ENCODE measurements at places on chromosomes 13 and 19.

DNA sequence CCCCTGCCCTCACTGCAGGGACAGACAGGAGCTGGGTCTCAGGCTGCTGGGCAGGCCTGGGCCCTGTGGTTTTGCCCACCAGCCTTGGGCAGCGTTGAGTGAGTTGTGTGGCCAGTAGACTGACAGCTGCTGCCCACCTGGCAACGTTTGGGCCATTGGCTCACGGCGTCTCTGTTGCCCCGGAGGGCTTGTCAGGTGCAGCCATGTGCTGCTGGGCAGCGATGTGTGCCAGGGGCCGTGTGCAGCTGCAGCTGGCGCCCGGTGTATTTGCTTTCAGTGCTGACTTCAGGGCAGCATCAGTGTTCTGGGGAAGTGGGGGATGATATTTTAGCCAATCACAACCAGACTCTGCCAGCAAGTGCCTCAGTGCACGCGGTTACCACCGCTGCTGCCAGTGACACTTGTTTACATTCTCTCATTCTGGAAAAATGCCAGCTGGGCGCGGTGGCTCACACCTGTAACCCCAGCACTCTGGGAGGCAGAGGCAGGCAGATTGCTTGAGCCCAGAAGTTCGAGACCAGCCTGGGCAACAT is 10.6 kb downstream of the FZR1 start:
- DNase-seq, result no peak

DNA sequence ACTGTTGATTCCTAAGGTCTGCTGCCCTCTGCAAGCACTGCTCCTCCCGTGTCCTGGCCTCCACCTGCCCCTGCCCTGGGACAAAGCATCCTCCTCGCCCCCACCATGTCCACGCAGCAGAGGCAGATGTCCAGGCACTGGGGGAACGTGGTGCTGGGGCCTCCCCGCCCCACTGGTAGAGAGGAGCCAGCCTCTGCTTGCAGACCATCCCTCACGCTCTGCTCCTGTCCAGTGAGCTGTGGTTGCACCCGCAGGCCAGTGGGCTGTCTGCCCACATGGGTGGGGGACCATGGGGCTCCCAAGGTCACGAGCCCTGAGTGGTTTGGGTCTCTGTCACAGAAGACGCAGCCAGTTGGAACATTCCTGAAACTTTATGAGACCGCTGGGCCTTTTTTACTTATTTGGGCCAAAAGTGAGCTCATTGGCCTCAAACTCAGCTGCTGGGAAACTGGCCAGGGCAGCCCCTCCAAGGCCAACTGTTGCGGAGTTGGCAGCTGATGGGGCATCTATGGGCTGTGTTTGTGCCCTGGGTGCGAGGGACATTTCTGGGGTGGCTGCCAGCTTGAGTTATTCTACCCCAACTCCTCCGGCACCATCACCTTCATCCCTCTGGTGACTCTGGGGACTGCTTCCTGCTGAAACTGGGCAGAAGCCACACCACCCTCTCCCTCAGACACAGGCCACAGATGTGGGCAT is 64.8 kb upstream of the F7 start:
- DNase-seq, result no peak

GRCh38 chr13:114111577-114111976 is 20.8 kb downstream of the RASA3 start:
- DNase-seq, result no peak

DNA sequence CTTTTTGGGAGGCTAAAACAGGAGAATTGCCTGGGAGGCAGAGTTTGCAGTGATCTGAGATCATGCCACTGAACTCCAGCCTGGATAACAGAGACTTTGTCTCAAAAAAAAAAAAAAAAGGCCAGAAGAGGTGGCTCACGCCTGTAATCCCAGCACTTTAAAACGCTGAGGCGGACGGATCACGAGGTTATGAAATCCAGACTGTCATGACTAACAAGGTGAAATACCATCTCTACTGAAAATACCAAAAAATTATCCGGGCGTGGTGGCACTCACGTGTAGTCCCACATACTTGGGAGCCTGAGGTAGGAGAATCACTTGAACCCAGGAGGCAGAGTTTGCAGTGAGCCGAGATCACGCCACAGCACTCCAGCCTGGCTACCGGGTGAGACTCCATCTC is 39.9 kb downstream of the ZNF611 start:
- DNase-seq, result no peak

GRCh38 chr13:109422161-109422560 is 364.2 kb downstream of the IRS2 start:
- DNase-seq, result no peak

DNA sequence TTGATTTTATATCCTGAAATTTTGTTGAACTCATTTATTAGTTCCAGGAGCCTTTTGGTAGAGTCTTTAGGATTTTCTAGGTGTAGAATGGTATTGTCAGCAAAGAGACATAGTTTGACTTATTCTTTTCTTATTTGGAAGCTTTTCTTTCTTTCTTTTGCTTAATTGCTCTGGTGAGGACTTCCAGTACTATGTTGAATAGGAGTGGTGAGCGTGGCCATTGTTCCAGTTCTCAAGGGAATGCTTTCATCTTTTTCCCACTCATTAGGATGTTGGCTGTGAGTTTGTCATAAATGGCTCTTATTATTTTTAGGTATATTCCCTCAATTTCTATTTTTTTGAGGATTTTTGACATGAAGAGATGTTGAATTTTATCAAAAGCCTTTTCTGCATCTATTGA is 182.2 kb upstream of the SPRY2 start:
- DNase-seq, result no peak

GRCh38 chr19:29940971-29941585 is 961 bp upstream of the URI1 start:
- DNase-seq, result no peak

GRCh38 chr19:33325920-33326319 is 23.6 kb upstream of the CEBPA start:
- DNase-seq, result no peak

GRCh38 chr13:46614582-46614981 is 61.6 kb downstream of the LRCH1 start:
- no peak for DNase-seq

DNA sequence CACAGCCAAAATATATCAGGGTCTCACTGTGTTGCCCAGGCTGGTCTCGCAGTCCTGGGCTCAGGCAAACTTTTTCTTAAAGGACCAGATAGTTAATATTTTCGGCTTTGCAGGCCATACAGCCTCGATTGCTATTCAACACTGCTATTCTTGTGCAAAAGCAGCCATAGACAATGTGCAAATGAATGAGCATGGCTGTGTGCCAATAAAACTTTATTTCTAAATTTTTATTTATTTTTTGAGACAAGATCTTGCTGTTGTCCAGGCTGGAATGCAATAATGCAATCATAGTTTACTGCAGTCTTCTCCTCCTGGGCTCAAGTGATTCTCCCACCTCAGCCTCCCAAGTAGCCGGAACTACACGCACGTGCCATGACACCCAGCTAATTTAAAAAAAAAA is 8.2 kb upstream of the PGLS start:
- DNase-seq, result no peak

DNA sequence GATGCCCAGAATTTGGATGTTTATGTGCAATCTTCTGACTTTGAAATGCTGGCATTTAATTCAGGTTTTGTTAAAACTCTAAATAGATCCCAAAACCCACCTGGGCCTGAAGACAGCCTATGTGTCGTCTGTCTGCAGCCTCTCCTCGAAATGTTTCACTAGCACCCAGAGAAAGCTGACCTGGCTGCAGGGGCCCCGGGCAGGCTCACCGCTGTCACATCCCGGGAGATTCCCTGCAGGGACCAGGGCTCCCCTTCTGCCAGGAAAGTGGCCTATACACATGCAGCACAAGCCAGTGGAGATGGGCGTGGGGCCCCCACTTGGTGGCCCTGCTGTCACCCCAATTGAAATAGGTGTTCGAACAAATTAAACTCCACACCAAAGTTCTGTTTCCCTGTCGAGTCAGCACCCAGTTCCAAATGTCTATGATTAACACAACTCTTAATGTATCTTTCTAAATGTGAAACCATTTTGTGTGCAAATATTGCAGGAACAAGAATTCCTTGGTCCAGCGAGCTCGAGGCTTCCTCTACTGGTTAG is 145.8 kb upstream of the ZNF507 start:
- DNase-seq, result no peak

DNA sequence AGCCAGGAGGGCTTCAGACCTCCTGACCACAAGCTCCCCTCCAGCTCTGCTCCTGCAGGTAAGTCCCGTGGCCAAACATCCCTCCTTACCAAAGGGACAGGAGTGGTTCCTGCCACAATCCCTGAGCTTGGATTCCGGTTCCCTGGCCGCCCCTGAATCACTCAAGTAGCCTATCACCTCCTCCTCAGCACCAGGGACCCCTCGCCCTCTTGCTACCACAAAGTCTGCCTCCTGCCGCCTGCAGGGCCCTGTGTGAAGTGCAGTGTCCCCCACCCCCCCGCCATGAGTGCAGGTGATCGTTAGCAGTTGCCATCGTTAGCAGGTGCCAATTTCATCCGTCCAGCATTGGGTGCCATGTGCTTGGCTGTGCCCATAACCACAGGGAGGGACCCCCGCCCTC is 40.8 kb upstream of the RANBP3 start:
- no peak for DNase-seq

GRCh38 chr19:14015524-14016035 is 9.5 kb upstream of the RFX1 start:
- DNase-seq, result no peak

GRCh38 chr13:31476266-31476665 is 263.1 kb upstream of the RXFP2 start:
- no peak for DNase-seq

DNA sequence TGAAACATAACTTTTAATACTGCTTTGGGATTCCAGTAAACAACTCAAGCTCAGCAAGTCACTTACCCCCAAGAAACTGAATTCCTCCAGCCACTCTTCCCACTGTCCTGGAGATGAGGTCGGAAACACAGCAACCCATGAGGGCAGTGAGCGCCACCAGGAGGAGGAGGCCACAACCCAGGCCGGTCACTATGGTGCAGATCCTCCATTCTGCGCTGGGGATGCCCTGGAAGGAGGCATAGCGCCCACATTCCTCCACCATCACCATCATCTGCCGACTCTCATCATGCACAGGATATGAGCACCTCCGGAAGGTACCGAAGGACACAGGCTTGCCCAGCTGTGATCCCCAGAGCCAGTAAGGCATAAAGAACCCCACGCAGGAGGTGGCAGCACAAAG is 2.2 kb downstream of the LHFPL6 start:
- DNase-seq, result no peak

GRCh38 chr19:35860818-35861639 is 4.3 kb downstream of the KIRREL2 start:
- no peak for DNase-seq

GRCh38 chr13:99078017-99078771 is 100.3 kb upstream of the DOCK9 start:
- no peak for DNase-seq
